ENCODE measurements at places on chromosomes 1 and 21.

DNA sequence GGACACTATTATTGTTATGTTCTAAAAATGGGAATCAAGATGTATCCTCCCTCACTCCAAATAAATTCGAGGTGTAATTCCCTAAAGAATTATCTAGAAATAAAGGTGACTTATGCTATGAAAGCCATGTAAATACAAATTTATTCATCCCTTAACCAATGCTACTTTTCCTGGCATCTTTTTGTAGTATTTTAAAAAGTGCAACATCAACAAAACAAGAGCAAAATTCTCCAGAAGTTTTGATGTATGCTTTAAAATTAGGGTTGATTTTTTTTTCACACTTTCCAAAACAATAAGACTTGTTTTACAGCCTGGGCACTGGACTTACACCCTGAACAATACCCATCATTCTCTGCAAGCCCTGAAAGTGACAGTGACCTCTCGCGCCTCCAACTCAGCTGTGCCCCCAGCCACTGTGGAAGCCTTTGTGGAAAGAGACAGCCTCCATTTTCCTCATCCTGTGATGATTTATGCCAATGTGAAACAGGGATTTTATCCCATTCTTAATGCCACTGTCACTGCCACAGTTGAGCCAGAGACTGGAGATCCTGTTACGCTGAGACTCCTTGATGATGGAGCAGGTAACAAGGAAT lies 21.4 kb upstream of the CLCA1 start:
- no peak for DNase-seq

- DNase-seq = no peak
Measured at GRCh38 chr1:222631611-222632208, 13.8 kb downstream of the MIA3 start.

DNA sequence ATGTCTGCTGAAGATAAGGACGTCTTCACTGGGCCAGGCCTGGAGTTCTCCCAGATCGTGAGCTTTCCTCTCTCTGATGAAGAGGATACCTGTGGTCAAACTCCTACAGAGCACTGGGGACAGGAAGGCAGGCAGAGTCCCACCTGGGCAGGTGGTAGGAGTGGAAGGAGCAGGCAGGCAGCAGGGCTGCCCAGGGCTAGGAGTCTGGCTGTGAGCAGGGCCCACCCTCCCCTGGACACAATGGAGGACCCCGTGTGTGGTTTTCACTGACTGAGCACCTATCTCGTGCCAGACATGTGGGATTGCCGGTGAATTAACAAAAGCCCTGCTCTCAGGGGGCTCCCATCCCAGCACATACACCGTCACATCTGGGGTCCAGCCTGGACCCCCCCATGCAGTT lies 4.9 kb upstream of the SAMD11 start:
- no peak for DNase-seq

DNA sequence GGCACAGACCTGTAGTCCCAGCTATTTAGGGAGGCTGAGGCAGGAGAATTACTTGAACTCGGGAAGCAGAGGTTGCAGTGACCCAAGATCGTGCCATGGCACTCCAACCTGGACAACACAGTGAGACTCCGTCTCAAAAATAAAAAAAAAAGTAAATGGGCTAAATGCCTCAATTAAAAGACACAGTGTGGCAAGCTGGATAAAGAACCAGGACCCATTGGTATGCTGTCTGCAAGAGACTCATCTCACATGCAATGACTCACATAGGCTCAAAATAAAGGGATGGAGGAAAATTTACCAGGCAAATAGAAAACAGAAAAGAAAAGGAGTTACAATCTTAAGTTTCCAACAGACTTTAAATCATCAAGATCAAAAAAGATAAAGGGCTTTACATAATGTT lies 40.3 kb downstream of the ACBD6 start:
- DNase-seq = no peak

GRCh38 chr1:101120868-101121267 lies 95.3 kb upstream of the DPH5 start:
- DNase-seq = no peak

All from ecto neural progenitor cell (in vitro differentiated cells).